ENCODE measurements at places on chromosomes 5 and 9.

- no peak for DNase-seq
These were observed 263.5 kb downstream of the CD180 start for GRCh38 chr5:66933066-66933465.

- no peak for DNase-seq
These were observed 149.3 kb upstream of the MSX2 start for GRCh38 chr5:174575043-174575442.

GRCh38 chr9:125794708-125795107, 47.5 kb downstream of the PBX3 start:
- DNase-seq, result no peak

- DNase-seq, result no peak
These were observed 233.3 kb downstream of the PCSK1 start for GRCh38 chr5:96199713-96200183.

- DNase-seq, result no peak
These were observed 34.9 kb downstream of the RAPGEF1 start for GRCh38 chr9:131704988-131705387.

- DNase-seq, result no peak
These were observed 154.0 kb downstream of the PIK3R1 start for GRCh38 chr5:68369457-68370125.

GRCh38 chr5:12974856-12975255, 969.6 kb downstream of the DNAH5 start:
- no peak for DNase-seq

DNA sequence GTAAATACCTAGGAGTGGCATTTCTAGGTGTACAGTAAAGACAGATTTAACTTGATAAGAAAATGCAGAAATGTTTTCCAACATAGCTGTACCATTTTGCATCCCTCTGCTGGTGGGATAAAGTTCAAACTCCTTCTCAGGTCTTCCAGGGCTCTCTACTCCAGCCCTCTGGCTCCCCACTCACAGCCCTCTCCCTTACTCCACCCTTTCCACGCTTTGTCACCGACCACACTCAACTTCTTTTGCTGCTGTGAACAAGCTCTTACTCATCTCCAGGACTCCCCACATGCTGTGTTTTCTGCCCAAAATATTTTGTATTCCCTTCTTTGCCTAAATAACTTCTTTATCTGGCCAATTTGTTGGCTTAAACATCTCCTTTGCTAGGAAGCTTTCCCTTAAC, 90.6 kb upstream of the OSMR start:
- no peak for DNase-seq
